Stimulated activated CD4-positive, alpha-beta T cell treated with anti-CD3 and anti-CD28 coated beads, Interleukin-4, amount 100 ng/mL, for 24 hours (primary cell): ENCODE measurements at places on chromosomes 4 and X.

DNA sequence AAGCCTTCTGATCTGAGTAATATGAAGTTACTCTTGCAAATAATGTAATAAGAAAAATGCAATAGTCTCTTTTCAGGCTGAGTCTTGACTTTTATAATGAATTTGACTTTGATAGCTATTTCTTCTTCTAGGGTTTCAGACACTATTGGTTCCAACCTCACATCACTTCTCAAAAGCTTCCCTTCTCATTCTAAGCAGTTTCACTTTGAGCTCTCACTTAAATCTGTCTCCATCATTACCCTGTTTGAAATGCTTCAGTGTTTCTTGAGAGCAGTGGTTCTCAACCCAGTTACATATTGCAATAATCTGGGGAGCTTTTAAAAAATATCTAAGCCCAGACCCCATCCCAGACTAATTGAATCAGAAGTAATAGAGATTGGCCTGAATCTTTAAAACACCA lies 40.5 kb upstream of the BMP2K start:
- DNase-seq, result no peak

GRCh38 chrX:74085642-74086236 lies 218.2 kb upstream of the ZCCHC13 start:
- DNase-seq, result no peak

- no peak for DNase-seq
Measured at GRCh38 chr4:162865102-162865501, 301.6 kb downstream of the NAF1 start.

DNA sequence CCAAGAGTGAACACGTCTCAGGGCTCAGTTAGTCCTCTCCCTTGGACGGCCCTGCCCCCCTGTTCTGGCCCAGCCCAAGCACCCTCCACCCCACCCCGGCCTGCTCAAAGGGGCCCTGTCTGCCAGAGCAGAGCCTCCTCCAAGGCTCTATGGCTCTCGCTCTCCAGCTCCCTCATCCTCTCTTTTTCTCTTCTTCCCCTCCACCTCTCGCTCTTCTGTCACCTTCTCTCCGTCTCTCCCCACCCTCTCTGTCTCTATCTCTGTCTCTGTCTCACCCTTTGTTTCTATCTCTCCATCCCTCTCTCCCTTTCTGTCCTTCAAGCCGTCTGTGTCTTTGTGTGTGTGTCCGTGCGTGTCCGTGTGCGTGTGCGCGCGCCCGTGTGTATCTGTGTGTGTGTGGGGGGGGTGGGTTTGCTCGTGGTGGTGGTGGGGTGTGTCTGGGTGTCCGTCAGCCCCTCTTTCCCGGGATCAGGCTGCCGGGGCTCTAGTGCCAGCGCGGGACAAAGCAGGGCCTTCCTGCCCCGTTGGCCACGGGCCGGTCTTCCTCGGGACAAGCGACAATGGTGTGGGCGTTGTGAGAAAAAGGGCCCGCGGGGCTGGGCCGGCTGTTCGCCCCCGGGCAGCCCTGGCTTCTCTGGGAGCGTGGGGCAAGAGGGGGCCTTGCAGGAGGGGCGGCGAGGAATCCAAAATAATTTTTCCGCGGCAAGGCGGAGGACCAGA lies 8.7 kb downstream of the FRG2 start:
- DNase-seq, result no peak

GRCh38 chrX:124194901-124195300 lies 137.6 kb upstream of the TEX13D start:
- no peak for DNase-seq

GRCh38 chrX:23790155-23790497 lies 7.2 kb downstream of the SAT1 start:
- DNase-seq, result no peak
